ENCODE measurements at places on chromosomes 13 and 19. TPM values are rescaled to one million over a fixed set of nuclear protein-coding genes. Genes with fewer than 3 reads are reported as not detected.

GRCh38 chr19:19849056-19849455 is 16.6 kb upstream of the ZNF253 start:
- no peak for DNase-seq

- no peak for DNase-seq
Measured at GRCh38 chr13:89660752-89661151, 1686.7 kb upstream of the MIR17HG start.

DNA sequence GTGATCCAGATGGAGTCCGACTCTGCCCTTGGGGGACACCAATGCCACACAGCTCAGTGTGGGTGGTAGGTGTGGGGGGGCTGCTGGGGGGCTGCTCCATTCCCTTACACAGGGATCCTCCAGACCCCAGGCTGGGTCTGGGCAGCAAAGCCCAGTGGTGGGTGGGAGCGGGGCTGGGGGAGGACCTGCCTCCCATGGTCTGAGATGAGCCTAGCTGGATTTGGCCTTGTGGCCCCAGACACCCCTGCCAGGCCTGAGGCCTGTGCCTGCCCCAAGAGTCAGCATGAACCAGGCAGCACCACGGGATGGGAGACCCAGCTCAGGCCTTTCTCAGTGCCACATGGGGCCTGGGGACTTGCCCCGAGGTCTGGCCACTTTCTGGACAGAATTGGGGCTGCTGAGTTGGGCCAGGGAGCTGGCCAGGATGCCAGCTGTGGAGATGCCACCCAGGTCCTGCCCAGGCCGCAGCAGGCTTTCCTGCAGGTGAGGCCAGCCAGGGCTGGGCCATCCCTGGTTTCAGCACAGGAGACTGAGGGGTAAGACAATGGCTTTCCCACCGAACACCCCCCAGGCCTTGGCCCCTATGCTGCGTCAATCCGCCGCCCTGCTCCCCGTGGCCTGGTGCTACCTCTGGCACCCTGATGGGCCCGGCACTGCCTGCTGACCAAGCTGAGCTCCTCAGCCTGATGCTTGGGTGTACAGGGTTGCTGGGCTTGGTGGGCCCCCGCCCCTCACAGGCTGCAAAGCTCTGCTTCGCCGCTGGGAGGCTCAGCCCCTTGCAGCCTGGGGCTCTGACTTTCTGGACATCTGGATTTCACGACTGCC is 24.2 kb downstream of the CEBPG start:
- DNase-seq: no peak

- DNase-seq: no peak
Measured at GRCh38 chr19:47111006-47111621, 2.5 kb downstream of the ZC3H4 start.

DNA sequence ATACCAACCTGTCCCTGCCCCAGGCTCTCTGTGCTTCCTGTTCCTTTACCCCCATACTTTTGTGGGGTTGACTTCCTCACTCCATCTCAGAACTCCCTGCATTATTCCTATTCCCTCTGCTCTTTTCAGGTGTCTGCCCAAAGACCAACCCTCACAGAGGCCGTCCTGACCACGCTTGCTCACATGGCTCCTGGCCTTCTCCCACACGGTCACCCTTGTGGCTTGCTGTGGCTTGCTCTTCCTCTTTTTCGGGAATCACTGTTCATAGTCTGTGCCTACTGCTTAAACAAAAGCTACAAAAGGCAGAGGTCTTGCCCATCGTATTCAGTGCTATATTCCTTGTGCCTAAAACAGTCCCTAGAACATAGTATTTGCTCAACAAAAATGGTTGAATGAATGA is 25.2 kb upstream of the ARGLU1 start:
- DNase-seq: no peak

- DNase-seq: no peak
Measured at GRCh38 chr19:861756-862580, 2.5 kb downstream of the CFD start.

- no peak for DNase-seq
Measured at GRCh38 chr13:60402022-60402421, 5.0 kb downstream of the TDRD3 start.

DNA sequence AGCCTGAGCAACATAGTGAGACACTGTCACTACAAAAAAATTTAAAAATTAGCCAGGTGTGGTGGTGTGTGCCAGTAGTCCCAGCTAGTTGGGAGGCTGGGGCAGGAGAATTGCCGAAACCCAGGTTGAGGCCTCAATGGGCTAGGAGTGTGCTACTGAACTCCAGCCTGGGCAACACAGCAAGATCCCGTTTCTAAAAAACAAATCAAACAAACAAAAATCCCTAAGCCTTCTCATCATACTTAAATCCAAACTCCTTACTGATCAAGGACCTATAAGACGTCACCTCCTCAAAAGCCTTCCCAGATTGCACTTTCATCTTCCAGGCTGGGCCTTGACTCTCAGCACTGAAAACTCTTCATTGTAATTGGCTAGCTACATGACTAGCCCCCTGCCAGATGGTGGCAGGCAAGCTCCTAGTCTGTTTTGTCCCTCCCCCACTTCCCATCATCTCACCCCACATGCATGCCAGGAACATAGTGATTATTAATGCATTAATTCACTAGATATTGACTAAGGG is 17.5 kb upstream of the NANOS3 start:
- no peak for DNase-seq

DNA sequence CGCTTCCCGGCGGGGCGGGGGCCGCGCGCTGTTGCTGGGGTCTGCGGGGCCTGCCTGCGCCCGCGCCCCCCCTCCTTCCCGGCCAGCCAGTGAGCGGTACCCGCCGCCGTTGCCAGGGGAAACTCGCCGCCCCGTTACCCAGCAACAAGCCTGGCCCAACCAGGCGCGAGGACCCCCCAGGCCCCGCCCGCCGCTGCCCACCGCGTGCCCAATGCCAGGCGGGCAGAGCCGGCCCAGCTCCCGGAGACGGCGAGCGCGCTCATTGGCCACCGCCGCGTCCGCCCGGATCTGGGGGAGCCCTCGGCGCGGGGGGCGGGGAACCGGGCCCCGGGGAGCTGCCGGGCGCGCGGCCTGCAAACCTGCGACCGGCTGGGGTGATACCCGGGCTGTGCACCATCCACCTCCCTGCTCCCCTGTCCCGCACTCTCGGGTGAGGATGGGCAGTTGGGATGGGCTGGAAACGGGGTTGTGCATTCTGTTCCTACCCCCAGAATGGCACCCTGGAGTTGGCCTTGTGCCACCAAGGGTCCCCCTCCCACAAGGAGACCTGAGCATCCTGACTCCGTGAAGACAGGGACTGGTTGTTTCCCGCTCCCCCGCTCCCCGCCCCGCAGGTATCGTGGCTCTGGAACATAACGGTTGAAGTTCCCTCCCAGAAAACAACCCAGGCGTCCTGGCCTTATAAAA is 8.8 kb upstream of the BBC3 start:
- peak; percentile 57 for DNase-seq

DNA sequence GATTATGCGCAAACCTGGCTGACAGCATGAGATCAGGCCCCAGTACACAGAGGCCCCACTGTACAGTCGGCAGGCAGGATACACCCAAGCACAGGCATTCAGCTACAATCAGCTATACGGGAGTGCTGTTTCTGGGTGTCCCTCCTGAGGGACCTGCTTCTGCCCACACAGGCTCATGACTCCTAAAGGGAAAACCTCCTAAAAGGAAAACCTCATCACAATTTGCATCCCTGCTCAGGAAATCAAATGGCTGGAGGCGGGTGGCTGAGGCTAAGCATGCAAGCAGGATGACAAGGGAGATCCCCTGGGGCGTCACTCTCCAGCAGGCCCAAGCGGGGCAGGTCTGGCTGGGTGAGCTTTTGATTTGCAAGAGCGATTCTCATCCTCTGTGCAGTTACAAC is 99.8 kb downstream of the CRYL1 start:
- no peak for DNase-seq

Gene SIAH3
- total RNA-seq: 4.6 TPM

Gene TTC9B
- total RNA-seq: not detected

Gene SRRM5
- total RNA-seq: not detected

Gene MEIS3
- total RNA-seq: 97.6 TPM

Gene FCHO1
- total RNA-seq: not detected

Gene B3GNT3
- not detected for total RNA-seq

Gene HSPBP1
- 22.1 TPM for total RNA-seq

Gene SMIM44
- not detected for total RNA-seq

Gene GARIN5A
- total RNA-seq: 1.8 TPM

Gene CBLC
- total RNA-seq: 0.29 TPM

Gene CGB8
- total RNA-seq: not detected

Gene THSD1
- total RNA-seq: 20.1 TPM

Gene PLEKHJ1
- 5.9 TPM for total RNA-seq

Measured in uterus (tissue), 4 donors.